Stimulated activated CD8-positive, alpha-beta memory T cell treated with anti-CD3 and anti-CD28 coated beads, Interleukin-7, amount 100 ng/mL, for 1 hour (primary cell): ENCODE measurements at places on chromosomes 3 and 15.

DNA sequence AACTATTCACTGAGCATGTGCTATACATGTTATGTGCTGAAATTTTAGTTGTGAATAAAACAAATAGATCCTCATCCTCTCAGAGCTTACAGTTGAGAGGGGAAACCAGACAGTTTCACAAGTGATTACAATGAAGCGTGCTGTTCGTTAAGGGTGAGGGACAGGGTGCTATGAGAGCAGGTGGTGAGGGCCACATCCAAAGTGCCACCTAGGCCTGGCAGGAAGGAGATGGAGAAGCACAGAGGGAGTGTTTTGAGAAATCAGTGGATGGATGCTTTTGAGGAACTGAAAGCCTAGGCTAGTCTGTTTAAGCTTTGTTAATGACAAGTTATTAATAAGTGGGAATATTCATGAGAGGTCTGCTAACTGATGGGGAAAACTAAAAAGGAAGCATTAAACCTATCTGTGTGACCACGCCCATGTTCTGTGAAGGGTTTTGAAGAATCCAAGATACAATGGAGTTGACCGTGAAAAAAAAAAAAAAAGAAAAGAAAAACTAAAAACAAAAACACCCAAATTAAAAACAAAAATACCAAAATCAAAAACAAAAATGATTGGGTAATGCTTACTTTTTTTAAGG is 7.3 kb downstream of the MCTP2 start:
- DNase-seq = no peak

- no peak for DNase-seq
Measured at GRCh38 chr3:101038393-101038792, 45.2 kb upstream of the ABI3BP start.

GRCh38 chr3:56366641-56367162 is 101.6 kb downstream of the ERC2 start:
- no peak for DNase-seq

- no peak for DNase-seq
Measured at GRCh38 chr3:116815321-116815720, 105.7 kb downstream of the TUSC7 start.

GRCh38 chr3:54599716-54600115 is 328.1 kb downstream of the LRTM1 start:
- no peak for DNase-seq
